A549 treated with Hydrocortisone at 1 μM for 4 hours (cell line): ENCODE measurements at places on chromosomes 11 and 22. TPM values are rescaled to one million over a fixed set of nuclear protein-coding genes. Genes with fewer than 3 reads are reported as not detected.

Gene KCNJ5
- total RNA-seq, result 0.01 to 0.03 TPM (median 0.02 TPM) in 3 of 5 replicates, not detected in the others

Gene GPR137
- 35.7 to 48.9 TPM (median 42.5 TPM) in 5 replicates for total RNA-seq

Gene KRTAP5-1
- not detected in 5 replicates for total RNA-seq

Gene OR52A1
- not detected in 5 replicates for total RNA-seq

Gene OR51D1
- not detected in 5 replicates for total RNA-seq
